ENCODE measurements at places on chromosomes 6 and 20. TPM values are rescaled to one million over a fixed set of nuclear protein-coding genes. Genes with fewer than 3 reads are reported as not detected.

NKAIN2 gene
- not detected for total RNA-seq

CRYBG1 gene
- total RNA-seq, result 0.61 TPM

NPBWR2 gene
- total RNA-seq, result not detected

C6orf58 gene
- total RNA-seq, result 0.33 TPM

KPNA5 gene
- 1.3 TPM for total RNA-seq

ARHGAP40 gene
- not detected for total RNA-seq

SESN1 gene
- total RNA-seq, result 11.8 TPM

BPIFB2 gene
- total RNA-seq, result not detected

RIPOR3 gene
- total RNA-seq, result 0.06 TPM

EPPIN gene
- not detected for total RNA-seq

WFDC5 gene
- not detected for total RNA-seq

ARMC12 gene
- total RNA-seq, result 0.46 TPM

NRSN1 gene
- total RNA-seq, result not detected

RAD21L1 gene
- not detected for total RNA-seq

PRR18 gene
- not detected for total RNA-seq

RPS10 gene
- 2,007 TPM for total RNA-seq

AGER gene
- total RNA-seq, result 1.5 TPM

TGM3 gene
- 0.05 TPM for total RNA-seq

RBBP9 gene
- total RNA-seq, result 15.0 TPM

NKX2-4 gene
- total RNA-seq, result not detected

RAB44 gene
- total RNA-seq, result 0.06 TPM

GPR63 gene
- 0.64 TPM for total RNA-seq

KCNK16 gene
- not detected for total RNA-seq

APCDD1L gene
- not detected for total RNA-seq

OLIG3 gene
- not detected for total RNA-seq

SPATS1 gene
- total RNA-seq, result not detected

TRPC4AP gene
- total RNA-seq, result 56.1 TPM

ETV7 gene
- 0.09 TPM for total RNA-seq

CALHM4 gene
- not detected for total RNA-seq

MLN gene
- not detected for total RNA-seq

SYCP2L gene
- 1.6 TPM for total RNA-seq

RAET1L gene
- total RNA-seq, result 0.47 TPM

ZFP57 gene
- total RNA-seq, result not detected

LY6G5C gene
- 0.77 TPM for total RNA-seq

DEFB124 gene
- total RNA-seq, result not detected

MMP24OS gene
- 87.0 TPM for total RNA-seq

NMBR gene
- not detected for total RNA-seq

SCRT2 gene
- total RNA-seq, result not detected

ACTL10 gene
- total RNA-seq, result not detected

COL20A1 gene
- total RNA-seq, result 1.8 TPM

BCL2L1 gene
- 183 TPM for total RNA-seq

ERVFRD-1 gene
- total RNA-seq, result not detected

MOG gene
- total RNA-seq, result not detected

MPIG6B gene
- not detected for total RNA-seq

PRDM13 gene
- 1.3 TPM for total RNA-seq

ADISSP gene
- total RNA-seq, result 101 TPM

PBOV1 gene
- not detected for total RNA-seq

GRIK2 gene
- total RNA-seq, result 0.28 TPM

SUMO4 gene
- not detected for total RNA-seq

C20orf141 gene
- total RNA-seq, result 0.36 TPM

LCA5 gene
- total RNA-seq, result 0.26 TPM

HAO1 gene
- not detected for total RNA-seq

CTCFL gene
- not detected for total RNA-seq

ADGRB3 gene
- not detected for total RNA-seq

ESR1 gene
- total RNA-seq, result not detected

All from A549 treated with RU486 at 1 μM for 4 hours (cell line).